ENCODE measurements at places on chromosomes 1 and 21.

DNA sequence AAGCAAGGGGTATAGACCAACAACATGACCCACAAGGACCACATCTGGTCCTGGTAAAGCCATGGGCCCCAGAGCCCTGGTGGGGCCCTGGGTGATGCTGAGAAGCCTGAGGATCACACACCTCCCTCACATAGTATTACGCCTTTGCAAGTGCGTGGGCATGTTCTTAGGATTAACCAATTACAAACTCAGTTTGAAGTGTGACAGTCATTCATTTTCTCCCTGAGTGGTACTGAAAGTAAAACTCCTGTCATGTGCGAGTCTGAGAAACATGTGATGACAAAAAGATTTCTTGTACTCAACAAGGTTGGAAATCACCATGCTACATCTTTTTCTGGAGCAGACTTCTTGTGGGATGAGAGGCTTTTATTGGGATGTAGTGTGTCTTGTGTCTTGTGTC lies 315.3 kb upstream of the DUSP10 start:
- no peak for DNase-seq

DNA sequence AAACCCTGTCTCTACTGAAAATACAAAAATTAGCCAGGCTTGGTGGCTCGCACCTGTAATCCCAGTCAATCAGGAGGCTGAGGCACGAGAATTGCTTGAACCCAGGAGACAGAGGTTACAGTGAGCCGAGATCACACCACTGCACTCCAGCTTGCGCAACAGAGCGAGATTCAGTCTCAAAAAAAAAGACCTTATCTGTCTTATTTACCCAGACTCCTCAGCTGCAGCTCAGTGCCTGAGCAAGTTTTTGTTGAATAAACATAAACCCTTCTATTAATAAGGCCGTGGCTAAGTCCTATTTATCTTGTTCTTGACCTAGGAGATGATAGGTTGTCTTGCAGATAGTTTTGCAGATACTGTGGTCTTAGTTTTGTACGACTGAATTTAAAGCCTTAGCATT lies 136.4 kb upstream of the TMEM51 start:
- DNase-seq = no peak

DNA sequence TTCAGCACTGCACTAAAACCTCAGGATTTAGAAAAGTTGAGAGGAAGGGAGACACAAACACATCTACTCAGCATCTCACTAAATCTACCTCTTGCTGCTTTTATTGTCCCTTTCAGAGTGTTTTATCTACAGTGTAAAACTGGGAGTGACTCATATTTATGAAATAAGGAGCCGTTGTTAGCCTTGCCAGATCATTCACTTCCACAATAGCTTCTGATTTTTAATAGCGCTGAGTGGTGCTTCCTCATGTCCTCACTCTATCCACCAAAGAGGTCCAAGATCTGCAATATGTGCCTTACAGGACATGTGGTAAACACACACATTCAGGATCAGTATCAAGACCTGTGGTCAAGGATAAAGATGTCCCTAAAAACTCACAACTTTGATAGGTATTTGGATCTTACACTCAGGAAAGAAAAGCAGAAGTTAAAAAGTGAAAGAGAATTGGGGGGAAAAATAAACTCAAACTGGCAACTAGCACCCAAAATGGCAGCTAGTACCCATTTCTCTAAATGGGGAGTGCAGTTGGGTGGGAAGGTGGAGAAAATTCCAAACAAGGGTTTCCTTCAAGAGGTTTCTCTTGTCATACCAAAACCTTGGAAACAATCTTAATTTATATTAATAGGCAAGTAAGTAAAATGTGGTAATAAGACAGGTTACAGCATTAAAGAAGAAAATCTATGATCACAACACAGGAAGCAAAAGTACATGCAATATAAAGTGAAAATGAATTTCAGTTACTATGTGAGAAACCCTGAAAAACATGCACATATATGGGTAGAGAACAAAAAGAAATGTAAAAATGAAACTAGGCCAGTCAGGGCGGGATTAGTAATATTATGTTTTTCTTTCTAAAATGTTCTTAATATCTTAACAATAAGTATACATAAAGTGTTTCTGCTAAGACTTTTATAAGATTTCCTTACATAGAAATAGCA lies 15.9 kb downstream of the DUSP10 start:
- DNase-seq = peak; percentile 50

GRCh38 chr1:198667807-198668206 lies 29.0 kb downstream of the PTPRC start:
- DNase-seq = no peak

DNA sequence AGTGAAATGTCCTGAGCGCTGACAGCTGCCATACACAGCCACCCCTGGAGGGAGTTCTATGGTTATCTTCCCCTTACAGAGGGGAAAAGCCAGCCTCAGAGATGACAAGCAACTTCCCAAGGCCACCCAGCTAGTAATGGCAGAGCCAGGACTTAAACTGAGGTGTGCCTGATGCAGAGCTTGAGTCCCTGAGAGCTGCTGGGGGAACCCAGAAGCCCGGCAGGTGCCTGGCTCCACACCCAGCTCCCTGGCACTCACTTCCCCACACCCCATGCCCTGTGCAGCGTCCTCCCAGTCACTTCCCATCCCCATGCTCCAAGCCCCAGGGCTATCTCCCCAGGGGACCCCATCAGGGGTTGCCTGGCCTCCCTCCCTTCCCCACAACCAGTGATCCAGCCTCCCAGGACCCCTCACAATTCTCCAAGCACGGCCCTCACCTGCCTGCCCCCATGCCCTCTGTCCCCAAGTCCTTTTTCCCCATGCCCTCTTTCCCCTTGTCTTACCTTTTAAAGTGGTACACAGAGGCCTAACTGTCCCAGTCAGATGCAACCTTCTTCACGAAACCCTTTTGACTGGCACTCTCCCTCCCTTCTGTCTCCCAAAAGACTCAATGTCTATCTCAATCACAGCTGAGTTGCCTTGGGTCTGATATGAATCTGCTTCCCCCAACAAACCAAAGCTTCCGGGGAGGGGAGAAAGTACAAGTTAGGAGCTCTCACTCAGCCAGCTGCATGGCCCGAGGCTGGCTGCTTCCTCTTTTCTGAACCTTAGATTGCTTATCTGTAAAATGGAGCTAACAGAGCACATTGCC lies 39.8 kb upstream of the LRP8 start:
- DNase-seq = no peak

GRCh38 chr1:201171063-201172036 lies 17.1 kb upstream of the TMEM9 start:
- DNase-seq = peak; percentile 24

DNA sequence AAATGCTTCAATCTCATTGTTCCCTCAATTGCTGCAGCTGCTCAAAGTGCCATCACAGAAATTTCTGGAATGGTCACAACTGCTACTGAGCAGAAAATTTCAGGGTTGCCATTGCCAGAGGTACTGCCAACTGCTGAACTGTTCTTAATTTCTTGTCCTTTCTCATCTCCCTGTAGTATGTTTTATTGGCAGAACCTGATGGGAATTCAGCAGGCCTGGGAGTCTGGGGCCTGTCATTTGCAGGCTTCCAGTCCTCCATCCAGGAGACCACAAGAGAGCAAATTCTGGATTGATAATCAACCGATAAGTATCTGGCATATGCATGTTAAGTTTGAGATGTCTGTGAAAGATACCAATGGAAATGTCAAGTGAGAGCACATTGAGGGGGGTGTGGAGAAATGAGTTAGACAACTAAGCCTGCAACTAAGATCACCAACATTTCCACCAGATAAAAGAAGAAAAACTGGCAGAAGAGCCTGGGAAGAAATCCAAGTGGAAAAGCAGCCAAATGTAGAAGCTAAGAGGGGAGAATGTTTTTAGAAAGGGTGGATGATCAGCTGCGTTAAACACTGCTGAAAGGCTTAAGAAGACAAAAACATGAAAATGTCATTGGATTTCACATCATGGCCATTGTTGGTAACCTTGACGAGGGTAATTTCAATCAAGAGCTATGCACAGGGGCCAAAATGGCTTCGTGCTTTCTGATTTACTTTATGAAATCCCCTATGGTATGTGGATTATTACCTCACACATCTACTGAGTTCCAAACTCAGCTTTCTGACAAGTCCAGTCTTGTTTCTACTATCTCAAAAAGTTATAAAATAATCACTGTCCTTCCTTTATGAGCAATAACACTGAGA lies 648.1 kb downstream of the PLPP3 start:
- peak; percentile 49 for DNase-seq

- no peak for DNase-seq
Measured at GRCh38 chr1:36763771-36764170, 270.5 kb downstream of the GRIK3 start.

- DNase-seq = peak; percentile 90
Measured at GRCh38 chr1:11158720-11159321, 30.3 kb upstream of the ANGPTL7 start.

GRCh38 chr1:66217021-66217420 lies 316.9 kb upstream of the SGIP1 start:
- DNase-seq = peak; percentile 38

DNA sequence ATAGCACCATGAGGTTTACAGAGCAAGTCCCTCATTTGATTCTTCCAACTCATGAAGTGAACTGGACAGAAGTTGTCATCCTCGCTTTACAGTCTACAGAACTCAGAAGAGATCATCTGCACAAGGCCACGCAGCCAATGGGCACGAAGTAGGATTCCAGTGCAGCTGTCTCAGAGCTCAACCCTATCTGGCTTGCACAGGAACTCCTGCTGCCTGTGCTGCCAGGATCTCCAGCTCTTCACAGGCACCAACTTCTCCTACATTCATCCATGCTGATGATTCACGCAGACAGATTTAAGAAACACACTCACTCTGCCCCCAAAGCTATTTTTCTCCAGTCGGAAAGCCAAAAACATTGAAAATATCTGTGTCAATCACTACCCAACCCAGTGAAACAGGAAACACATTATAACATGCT lies 157.0 kb downstream of the RERE start:
- DNase-seq = peak; percentile 83

DNA sequence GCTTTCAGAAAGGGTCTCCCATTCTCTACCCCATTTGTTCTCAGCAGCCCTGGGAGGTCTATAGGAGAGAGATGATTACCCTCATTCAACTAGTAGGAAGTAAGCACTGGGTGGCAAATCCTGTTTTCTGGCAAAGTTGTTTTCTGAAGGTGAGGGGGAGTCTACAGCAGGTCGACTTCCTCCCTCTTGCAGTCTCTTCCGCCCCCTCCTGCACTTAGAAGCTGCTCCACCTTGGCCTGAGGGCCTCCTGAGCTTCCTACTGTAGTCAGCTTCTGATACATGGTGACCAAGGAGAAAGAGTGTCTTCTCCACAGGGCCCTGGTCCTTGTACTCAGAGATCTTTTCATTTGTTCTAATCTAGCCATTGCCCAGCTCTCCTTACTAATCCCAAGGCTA lies 93.1 kb downstream of the RGL1 start:
- DNase-seq = no peak

GRCh38 chr1:42335809-42336518 lies 929 bp upstream of the FOXJ3 start:
- peak; percentile 94 for DNase-seq

DNA sequence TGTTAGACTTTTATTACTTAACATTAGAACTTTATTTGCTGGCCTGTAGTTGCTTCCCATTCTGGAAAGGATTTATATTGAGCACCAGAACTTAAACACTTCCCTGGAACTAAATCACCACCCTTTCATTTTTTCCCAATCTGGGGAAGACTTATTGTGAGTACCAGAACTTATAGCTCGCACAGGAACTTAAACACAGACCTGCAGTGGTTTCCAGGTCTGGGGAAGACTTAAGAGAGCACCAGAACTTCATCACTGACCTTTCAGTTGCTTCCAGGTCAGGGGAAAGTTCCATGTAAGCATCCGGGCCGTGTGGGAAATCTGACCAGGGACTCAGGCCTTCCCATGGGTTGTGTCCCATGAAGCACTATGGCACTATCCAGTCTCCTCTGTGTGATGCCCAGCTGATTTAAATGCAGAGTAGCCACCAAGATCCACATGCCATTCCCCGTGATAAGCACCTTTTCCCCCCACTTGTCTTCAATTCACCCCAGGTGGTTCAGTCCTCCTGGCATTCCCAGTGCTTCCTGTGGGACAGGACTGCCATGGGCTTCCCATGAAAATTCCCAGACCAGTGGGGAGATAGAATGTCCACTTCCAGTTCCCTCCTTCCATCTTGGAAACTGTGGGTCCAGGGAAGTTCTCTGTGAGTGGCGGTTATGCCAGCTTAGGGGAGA lies 48.9 kb downstream of the C4BPA start:
- peak; percentile 15 for DNase-seq

DNA sequence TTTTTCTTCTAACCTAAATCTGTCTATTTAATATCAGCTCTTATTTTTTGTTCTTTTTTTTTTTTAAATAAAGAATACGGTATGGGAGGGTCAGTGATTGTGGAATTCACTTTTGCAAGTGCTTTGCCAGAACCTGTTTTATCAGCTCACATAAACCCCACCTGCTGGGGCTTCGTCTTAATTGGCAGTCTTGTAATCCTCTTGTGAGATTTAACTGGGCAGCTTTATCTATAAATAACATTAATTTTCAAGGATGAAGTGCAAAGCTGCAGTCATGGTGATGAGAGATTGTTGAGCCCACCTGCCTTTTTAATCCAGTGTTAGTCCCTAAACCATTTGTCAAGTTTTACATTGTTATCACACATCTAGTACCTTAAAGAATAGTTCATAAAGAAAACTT lies 18.2 kb upstream of the PDC start:
- no peak for DNase-seq

GRCh38 chr1:34690269-34690668 lies 64.6 kb upstream of the GJB5 start:
- DNase-seq = peak; percentile 34

DNA sequence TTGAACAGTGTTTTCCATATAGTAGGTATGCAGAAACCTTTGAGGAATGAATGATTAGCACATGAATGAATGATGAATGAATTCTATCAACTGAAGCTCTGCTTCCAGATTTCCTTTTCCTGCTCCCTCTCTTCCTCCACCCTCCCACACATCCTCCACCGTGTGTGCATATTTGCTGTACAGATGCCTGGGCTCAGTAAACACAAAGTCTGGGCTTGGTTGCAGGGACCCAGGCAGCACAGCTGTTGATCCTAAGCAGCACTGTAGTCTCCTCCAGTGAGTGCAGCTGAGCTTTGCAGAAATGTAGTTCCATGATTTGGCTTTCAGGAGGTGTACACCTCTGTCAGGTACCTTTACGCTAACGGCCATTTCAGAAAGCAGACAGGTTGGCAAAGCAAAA lies 611.7 kb downstream of the NUF2 start:
- no peak for DNase-seq

- no peak for DNase-seq
Measured at GRCh38 chr1:170538687-170539086, 6.7 kb downstream of the GORAB start.

- peak; percentile 70 for DNase-seq
Measured at GRCh38 chr1:161182214-161182613, 4.9 kb upstream of the B4GALT3 start.

DNA sequence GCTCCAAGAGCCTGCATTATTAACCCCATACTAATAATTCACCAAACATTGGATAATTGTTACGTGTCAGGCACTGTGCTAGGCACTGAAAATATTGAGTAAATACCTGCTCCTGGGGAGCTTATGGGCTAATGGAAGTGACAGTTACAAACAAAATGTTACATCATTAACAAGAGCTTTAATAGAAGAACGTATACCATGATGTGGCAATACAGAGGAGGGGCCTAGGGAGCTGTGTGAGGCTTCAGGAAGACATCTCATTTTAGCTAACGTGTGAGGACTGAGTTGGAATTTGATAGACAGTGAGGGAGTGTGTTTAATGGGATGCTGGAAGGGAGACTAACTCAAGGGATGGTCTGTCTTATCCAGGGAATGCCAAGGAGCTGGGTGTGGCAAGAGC lies 16.5 kb upstream of the TSPAN2 start:
- no peak for DNase-seq

Data from epithelial cell of esophagus (primary cell).